ENCODE measurements at places on chromosomes 2 and 18.

DNA sequence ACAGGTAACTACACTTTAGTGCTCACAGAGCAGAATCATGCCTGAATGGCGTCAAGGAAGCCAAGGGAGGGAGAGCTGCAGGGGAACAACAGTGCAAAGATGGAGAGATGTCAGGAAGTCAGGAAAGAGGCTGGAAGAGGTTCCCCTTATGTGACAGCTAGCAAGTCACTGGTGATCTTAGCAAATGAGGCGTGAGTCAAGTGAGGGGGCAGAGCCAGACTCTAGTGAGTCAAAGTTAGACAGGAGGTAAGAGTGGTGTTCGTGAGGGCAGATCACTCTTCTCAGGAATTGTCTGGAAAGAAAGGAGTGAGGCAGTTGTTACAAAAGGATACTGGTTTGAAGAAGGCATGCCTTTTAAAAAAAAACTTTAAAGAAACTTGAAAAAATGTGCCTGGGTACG lies 87.1 kb downstream of the MEP1B start:
- DNase-seq = no peak

GRCh38 chr2:30764021-30764800 lies 43.0 kb downstream of the CAPN13 start:
- no peak for DNase-seq

DNA sequence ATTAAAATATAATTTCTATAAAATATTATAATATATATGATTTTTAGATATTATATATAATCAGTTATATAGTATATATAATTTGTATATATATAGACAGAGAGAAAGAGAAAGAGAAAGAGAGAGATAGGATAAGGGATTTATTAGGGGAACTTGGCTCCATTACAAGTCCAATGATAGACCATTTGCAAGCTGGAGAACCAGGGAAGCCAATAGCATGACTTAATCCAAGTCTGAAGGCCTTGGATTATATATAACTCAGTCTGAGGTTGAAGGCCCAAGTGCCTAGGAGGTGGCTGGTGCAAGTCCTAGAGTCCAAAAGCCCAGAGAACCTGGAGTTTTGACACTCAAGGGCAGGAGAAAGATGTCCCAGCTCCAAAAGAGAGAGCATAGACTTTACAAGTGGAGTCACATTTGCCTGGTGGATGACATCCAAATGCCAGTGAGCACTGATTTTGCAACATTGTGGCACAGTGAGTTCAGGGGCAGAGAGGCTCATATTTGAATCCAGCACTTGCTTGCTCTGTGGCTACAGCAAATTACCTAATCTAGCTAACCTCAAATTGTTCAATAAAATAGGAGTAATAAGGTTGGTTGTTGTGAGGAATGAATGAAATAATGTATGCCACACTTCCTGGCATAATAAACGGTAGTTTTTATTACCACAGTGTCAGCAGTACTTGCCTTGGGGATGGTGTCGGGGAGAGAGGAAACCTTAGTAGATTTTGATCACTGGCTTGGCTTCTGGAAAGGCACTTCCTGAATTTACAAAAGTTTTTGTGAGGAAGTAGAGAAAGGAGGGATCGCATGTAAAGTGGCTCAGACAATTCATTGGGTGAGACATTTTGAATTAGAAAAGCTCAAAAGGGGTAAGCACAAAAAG lies 69.6 kb upstream of the CD28 start:
- no peak for DNase-seq

DNA sequence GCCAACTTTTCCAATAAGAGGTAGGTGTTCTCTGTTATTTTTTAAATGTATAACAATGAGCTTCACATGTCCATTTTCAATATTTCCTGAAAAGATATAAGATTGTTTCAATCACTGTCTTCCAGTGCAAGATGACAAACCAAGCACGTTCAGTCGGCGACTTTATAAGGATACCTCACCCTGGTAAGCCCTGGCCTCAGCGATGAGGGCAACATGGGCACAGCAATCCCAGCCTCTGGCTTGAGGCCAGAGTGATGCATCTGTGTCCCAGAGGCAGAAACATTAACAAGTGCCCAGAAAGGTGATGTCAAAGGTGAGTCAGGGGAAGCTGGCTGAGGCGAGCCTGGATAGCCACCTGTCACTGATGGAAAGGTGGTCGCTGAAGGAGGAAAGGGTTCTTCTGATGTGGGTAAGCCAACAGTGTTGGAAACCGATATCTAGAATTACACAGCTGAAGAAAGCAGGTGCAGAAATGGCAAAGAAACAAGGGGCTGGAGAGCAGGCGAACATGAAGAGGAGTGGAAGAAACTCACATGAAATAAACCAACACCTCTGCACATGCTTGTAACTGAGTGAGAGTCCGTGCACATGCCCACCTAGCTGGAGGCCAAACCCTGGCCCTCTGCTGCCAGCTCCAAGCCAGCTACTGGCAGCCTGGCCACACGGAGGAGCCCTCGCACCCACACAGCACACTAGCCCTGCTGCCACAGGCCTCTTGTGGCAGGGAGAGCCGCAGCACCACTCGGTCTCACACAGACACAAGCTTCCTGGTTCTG lies 65.5 kb downstream of the FBXO15 start:
- DNase-seq = peak; percentile 96

- no peak for DNase-seq
These were observed 135.9 kb downstream of the VAPA start for GRCh38 chr18:10049747-10050146.
